ENCODE measurements at places on chromosomes 16 and 17.
A peak's percentile ranks its signal among the peaks of the same experiment; 100 is the strongest.

- no peak for DNase-seq
Measured at GRCh38 chr17:48843187-48843900, 12.5 kb downstream of the CALCOCO2 start.

DNA sequence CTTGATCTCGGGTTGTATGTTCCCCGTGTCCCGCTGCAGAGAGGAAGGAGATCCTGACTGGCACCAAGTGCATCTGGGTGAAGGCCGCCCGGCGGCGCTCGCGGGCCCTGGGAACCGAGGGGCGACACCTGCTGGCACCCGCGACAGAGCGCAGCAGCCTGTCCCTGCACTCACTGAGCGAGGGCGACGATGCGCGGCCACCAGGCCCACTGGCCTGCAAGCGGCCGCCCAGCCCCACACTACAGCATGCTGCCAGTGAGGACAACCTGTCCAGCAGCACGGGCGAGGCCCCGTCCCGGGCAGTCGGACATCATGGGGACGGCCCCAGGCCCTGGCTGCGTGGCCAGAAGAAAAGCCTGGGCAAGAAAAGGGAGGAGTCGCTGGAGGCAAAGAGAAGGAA, 7.5 kb downstream of the BTBD17 start:
- DNase-seq = peak; percentile 17

GRCh38 chr17:37711113-37711512, 33.7 kb downstream of the HNF1B start:
- no peak for DNase-seq

DNA sequence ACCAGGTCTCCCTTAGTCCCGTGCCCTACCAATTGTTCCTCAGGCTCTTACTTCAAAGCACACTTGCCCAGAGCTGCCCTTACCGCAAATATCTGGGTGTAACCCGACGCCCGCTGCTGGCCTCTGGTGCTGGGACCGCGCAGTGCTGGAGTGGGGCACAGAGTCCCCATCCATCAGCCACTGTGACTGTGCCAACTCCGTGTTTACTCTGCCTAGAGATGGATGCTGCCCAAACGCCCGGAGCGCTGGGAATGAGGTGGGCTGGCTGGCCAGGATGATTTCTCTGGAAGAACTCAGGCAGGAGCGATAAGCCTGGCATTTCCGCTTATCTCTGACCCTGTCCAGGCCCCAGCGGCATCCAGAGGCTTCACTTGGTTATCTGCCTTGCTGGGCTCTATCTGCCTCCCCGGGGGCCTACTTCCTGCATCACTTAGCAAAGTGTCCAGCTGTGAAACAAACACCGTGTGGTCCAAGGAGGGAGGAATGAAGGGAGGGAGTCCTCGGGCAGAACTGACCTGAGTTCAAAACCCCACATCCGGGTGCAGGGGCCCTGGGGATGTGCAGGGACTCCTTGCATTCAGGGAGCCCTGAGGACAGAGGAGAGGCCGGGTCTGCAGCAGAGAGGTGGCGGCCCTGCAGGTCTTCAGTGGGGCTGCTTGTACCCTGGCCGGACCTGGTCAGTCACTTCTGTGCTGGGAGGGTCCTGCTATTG, 9.4 kb upstream of the MYLK3 start:
- peak; percentile 58 for DNase-seq

DNA sequence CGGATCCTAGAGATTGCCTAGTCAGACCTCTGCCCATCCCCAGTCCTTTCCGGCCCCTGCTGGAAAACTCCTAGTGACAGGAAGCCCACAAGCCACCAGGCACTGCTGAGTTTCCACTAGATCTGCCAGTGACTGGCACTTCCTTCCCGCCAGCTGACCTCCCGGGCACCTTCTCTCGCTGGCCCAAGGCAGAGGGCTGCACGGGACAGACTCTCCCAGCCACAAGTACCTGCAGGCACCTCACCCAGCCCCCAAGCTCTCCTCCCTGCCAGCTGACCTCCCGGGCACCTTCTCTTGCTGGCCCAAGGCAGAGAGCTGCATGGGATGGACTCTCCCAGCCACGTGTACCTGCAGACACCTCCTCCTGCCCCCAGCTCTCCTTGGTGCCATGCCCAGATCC, 66.3 kb upstream of the DOC2B start:
- DNase-seq = no peak

- no peak for DNase-seq
Measured at GRCh38 chr16:86963600-86964575, 353.3 kb downstream of the C16orf95 start.

DNA sequence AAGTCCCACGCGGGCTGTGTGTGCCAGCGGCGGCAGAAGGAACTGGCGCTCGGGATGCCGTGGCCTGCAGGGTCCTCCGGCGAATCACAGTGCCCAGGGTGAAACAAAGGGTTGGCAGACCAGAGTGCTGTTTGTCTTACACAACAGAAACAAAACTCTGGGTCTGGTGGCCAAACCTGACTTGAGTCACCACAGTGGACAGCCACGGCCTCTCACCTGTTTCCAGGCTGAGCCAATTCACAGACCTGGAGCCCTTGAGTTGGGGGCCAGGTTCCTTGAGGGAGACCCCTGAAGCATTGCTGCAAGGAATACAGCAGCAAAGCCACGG, 2.1 kb upstream of the CHMP6 start:
- no peak for DNase-seq

GRCh38 chr16:85495823-85496538, 117.1 kb upstream of the GSE1 start:
- no peak for DNase-seq

GRCh38 chr17:76528156-76528527, 9.4 kb downstream of the CYGB start:
- DNase-seq = no peak

Measured in NCI-H146 (cell line).